ENCODE measurements at places on chromosomes 1 and 21.
A peak's percentile ranks its signal among the peaks of the same experiment; 100 is the strongest.

DNA sequence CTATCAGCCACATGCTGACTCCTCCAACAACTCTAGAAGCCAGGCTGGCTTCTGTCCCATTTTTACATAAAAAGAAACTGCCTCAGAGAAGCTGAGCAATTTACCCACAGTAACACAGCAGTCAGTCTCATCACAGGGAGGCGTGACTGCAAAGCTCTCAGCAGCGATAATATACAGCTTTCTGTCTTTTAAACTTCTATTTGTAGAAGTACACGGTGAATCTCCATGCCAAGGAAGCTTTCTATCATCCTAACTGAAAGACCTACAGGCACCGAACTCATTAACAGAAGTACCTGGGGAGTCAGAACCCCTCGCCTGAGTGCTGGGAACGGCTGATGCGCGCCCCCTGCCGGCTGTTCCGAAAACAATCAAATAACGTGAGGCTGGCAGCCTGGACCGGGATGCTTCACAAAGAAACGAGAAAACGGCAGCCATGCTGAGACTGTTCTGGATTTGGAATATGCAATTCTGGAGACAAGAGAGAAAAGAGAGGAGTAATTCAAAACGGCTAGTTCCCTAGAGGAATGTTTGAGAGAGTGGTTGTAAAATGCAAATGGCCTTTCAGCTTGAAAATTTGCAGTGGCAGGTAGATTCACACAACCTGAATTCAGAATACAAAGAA is 43.5 kb upstream of the RAB4A start:
- peak; percentile 83 for DNase-seq

DNA sequence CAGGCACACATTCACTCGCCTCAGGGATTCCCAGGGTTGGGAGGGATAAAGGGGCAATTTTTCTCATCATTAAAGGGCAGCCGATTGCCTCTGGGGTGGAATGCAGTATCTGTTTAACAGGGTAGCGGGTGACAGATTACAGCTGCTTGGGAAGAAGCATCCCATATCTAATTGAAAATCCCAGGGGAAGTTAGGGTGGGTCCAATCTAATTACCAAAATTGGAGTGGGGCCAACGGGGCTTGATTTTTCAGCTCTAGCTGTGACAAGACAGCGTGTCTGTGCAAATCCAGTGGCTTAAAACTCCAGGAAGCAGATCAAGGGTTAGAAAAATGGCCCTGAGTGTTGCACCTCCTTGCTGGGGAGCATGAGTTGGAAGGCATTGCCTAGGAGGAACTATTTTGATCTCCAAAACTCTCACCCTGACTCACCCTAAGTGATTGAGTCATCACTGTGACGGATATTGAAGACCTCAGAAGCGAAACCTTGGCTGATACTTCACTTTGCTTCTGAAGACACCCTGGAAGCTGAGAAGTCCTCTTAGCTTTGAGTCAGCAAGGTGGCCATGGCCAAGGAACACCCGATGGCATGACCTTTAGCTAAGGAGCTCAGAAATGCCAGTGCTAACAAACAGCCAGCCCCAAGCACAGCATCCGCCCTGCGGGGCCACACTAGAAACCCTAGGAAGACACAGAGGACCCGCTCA is 46.0 kb downstream of the GRHL3 start:
- DNase-seq: peak; percentile 4

GRCh38 chr1:165355977-165356811 is at the start of gene LMX1A:
TSS of gene LMX1A (minus strand) at chr1:165356715. CDS start at chr1:165355559, 1,156 bp downstream.
- DNase-seq: no peak

DNA sequence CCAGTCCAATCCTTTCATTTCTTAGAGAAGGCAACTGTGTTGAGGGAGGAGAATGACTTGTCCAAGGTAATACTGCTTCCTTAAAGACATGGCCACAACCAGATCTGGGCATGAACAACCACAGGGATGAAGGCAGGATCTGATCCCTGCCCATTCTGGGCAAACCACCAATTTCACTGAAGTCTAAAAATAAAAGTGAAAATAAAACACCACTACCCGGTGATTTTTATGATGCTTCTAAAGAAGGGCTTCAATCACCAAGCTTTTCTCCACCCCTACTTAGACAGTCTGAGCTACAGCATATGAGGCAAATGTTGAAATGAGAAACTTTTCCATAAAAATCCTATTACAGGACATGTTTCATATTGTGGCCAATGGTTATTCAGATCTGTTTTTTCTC is 133.0 kb downstream of the PTPN14 start:
- no peak for DNase-seq

- no peak for DNase-seq
These were observed 2.2 kb downstream of the GAS5 start for GRCh38 chr1:173865468-173866164.

GRCh38 chr1:196078691-196079090 is 529.5 kb downstream of the KCNT2 start:
- DNase-seq: no peak

- DNase-seq: no peak
These were observed 54.3 kb downstream of the ABL2 start for GRCh38 chr1:179175011-179175841.

GRCh38 chr1:9732123-9732971 is 80.8 kb downstream of the PIK3CD start:
- no peak for DNase-seq

- no peak for DNase-seq
These were observed 113.1 kb upstream of the GRIK3 start for GRCh38 chr1:37147392-37147831.
